Immature natural killer cell (primary cell): ENCODE measurements at places on chromosomes 2 and 18. TPM values are rescaled to one million over a fixed set of nuclear protein-coding genes. Genes with fewer than 3 reads are reported as not detected.

DNA sequence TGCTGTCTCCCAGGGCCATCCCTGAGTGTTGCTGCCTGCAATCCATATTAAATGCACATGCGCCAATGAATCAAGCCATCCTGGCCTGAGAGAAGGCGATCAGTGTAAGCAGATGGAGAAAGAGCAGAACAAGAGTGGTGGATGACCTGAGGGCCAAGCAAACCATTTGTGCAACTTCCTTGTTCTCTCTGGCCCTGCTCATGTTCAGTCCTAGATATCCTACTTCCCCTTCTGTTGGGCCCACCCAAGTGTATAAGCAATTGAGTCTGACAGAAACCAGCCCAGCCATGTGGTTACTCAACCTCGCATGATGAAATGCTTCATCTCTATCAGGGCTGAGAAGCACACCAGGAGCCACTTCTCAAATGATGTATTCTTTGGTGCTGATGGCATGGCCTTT lies 383.1 kb upstream of the ID2 start:
- H3K4me1 ChIP-seq: peaks cover 70% of the 10 kb centered on the region
- no peak for DNase-seq
- H3K36me3 ChIP-seq: peaks cover 63% of the 10 kb centered on the region
- peak overlapping the region; percentile 18 for H3K4me3 ChIP-seq
- H3K27ac ChIP-seq: peak overlapping the region; percentile 9

DNA sequence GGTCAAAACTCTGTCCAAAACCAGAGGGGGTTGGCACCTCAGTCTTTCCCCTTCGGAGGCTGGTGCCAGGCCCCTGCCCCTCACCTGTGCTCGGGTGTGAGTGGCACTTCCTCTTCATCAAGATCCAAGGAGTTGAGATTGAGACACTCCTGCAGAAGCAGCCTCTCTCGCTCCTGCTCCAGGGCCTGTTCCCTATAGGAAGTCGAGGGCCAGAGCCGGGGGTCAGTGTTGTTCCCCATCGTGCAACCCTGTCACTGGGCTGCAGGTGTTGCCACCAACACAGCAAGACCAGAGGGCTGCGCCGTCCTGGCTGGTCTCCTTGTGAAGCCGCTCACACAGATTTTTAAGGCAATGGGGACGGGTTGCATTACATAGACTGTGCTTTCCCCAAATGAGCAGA lies 18.9 kb downstream of the FAM178B start:
- H3K27ac ChIP-seq: no peak overlapping the region
- DNase-seq: no peak
- no peaks in the 10 kb centered on the region for H3K27me3 ChIP-seq
- no peak overlapping the region for H3K4me3 ChIP-seq
- no peaks in the 10 kb centered on the region for H3K36me3 ChIP-seq
- peaks cover 7% of the 10 kb centered on the region for H3K4me1 ChIP-seq

GRCh38 chr18:32530947-32531651 lies 60.4 kb upstream of the GAREM1 start:
- no peaks in the 10 kb centered on the region for H3K27me3 ChIP-seq
- H3K4me3 ChIP-seq: no peak overlapping the region
- DNase-seq: no peak
- no peak overlapping the region for H3K27ac ChIP-seq

Gene CFAP65
- not detected for polyA plus RNA-seq

DNA sequence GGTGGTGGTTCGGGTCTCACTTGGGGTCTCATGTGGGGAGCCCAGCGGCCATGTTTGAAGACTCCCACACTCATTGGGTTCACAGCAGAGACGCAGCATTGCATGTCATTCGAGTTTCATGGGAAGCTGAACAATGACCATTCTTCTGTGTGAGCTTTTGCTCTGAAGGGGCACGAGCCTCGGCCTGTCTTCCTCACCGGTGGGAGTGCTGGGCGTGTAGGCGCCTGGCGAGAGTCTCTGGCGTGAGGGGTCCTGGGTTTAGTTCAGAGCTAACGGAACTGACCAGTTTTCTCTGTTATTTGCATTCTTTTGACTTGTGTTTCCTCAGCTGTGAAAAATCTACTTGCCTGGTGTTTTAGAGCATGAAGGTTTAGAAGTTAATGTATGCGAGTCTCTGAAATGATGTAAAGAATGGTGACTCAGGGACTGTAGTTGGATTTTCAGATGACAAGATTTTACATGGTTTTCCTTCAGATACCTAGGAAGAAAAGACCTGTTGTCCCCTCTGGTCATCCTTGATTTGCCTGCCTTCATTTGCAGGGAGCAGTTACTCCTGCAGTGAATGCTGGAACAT lies 98.1 kb downstream of the ARMC9 start:
- no peaks in the 10 kb centered on the region for H3K27me3 ChIP-seq
- DNase-seq: no peak
- H3K27ac ChIP-seq: no peak overlapping the region
- H3K4me1 ChIP-seq: peaks cover 34% of the 10 kb centered on the region
- no peaks in the 10 kb centered on the region for H3K36me3 ChIP-seq
